ENCODE measurements at places on chromosomes 11 and 22.
A peak's percentile ranks its signal among the peaks of the same experiment; 100 is the strongest.

DNA sequence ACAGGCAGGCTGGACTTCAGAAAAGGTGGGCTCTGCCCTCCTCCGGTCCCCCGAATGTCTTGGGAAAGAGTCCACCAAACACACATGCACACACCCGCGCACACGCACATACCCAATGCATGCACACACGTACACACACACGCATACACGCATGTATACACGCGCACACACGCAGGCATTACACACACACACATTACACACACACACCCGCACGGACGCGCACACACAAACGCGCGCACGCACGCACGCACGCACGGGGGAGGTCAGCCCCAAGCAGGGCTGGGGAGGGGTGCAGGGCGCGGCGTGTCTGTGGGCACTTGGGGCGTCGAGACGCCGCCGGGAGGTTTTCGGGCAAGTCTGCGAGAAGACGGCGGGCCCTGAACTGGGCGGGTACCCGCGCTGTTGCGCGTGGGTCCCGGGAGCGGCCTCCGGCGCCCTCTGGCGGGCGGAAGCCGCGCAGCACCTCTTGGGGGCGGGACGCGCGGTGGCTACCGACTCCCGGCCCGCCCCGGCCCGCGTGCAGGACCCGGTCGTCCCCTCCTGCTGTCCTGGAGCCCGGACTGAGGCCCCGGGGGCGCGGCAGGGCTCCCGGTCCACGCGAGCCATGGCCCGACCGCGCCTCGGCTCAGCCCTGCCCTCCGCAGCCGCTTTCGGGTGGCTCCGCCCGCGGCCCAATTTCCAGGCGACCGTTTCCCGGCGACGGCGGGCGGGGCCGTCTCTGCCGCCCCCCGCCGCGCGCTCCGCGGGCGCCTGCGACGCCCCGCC is 3.6 kb downstream of the SEPTIN5 start:
- DNase-seq = peak; percentile 92

GRCh38 chr22:44089717-44090570 is 65.8 kb downstream of the PARVB start:
- no peak for DNase-seq

DNA sequence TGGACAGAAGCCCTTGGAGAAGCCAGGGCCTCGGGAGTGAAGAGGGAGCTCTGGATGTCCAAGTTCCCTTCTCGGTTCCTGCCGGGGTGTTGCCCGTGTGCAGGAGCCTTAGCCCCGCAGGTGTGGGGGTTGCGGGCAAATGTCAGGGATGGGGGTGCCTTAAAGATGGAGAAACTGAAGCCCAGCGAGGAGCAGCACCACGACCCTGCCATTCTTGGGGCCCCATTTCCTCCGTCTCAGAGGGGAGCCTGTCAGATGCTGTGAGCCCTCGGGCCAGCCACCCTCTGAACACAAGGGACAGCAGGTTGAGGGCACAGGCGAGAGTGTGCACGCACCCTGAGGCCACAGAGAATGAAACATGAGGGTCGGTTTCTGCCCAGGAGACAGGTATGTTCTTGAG is 6.3 kb downstream of the OSBPL5 start:
- DNase-seq = no peak

GRCh38 chr22:23133922-23134321 is 7.9 kb downstream of the RSPH14 start:
- DNase-seq = no peak

DNA sequence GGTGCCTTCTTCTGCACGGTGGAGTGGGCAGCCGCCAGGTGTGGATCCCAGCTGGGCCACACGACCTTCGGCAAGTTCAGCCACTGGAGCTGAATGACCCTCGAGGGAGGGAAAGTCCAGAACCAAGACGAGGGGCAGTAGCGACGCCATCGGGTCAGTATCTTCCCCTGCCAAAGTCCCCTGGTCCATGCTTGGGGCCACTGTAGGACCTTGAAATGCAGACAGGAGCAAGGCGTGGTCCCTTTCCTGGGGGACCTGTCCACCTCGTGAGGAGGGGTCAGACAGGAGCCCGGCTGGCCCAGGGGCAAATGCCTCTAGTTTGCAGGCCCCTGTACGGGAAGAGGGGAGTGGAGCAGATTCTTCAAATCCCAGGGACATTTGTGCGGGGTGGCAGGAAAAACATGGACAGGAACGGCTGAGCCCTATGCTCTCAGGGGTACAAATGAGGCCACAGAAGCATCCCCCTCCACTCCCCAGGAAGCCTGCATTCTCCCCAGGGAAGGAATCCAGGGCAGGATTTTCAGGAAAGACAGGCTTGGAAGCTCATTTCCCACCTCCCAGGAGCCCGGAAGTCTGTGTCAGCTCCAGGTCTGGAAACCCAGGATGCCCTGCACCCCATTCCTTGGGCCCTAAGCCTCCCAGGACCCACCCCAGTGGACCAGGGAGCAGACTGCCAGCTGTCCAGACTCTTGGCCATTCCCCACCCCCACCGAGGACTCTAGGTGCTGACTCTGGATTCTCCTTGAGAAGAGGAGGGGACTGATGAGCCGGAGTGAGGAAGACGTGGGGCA is 6.6 kb downstream of the SHANK2 start:
- DNase-seq = no peak

GRCh38 chr11:94032066-94032465 is 10.9 kb downstream of the HEPHL1 start:
- DNase-seq = no peak

DNA sequence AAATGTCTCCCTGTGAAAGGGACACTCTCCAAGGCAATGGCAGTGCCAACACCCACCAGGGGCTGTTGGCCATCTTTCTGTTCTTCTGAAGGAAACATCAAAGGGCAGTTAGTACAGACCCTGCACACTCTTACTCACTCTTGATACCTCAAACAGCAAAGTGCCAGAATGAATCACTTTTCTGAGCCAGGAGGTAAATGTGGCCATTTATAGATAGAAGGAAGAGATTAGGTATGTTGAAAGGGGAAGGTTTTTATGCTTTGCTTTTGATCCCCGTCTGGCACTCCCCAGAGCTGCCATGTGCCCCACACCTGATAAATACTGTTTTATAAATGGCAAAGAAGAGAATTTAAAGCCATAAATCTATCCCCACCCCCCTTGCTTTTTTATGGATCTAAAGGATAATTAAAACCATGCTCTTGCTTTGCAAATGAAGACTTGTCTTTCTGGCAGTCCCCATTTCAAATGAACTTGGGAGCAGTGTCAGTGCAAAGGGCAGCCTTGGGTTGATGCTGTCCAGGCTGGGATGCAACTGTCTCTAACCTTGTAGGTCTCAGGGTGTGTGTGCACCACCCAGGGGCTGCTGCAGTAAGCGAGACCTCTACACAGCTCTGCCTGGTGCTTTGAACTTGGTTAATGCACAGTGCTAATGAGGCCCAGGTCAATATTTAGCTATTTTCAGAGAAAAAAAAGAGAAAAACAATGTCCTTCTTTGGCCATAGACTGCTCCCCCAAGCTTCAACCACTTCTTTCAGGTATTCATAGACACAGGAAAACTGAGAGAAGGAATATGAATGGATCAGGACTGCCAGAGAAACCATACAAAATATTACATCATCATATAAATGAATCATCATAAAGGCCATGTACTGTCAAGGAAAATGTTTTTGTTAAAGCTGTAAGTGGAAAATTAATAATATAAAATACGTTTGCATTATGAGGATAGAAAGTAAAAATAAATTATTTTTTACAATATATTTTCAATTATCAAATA is 207.5 kb downstream of the ETS1 start:
- DNase-seq = no peak

GRCh38 chr11:34749666-34750659 is 129.1 kb downstream of the EHF start:
- DNase-seq = no peak

DNA sequence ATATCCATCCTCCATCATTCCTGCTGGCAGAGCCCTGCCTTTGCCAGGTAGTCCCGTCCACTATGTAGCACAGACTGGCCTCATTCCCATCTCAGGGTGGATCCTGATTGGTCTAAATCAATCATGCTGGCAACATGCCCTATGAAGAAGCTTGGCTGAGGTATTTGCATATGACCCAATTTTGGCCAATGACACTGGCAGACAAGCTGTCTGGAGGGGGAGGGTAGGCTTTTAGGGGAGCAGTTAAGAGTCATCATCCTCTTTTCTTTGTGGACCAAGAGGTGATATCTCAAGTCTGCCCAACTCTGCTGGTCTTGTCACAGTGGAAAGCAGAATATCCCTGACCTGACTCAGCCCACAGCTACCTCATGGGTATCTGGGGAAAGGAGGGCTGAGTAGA is 5.1 kb downstream of the CCDC89 start:
- no peak for DNase-seq

- DNase-seq = peak; percentile 78
Observed at GRCh38 chr11:83070731-83071566, 748 bp downstream of the RAB30 start.

All from activated CD8-positive, alpha-beta memory T cell treated with anti-CD3 and anti-CD28 coated beads for 24 hours (primary cell).